GF-D8 (cell line): ENCODE measurements at places on chromosomes 7 and 10.

GRCh38 chr10:46998192-46998591 is 87.0 kb downstream of the PTPN20 start:
- no peak for DNase-seq

DNA sequence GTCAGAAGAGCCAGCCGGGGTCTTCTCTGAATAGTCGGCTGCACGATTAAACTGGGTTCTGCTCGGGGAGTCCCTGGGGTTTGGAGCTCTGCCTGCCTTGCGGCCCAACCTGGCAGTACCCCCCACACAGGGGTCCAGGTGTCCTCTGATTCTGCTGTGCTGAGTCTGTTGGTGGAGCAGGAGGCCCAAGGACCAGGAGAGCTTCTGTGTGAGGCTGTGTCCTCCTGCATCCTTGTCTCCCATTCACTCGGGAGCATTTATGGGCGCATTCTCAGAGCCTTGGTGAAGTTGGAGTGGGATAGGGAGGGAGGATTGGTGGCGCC is 14.2 kb downstream of the INPP5A start:
- DNase-seq = no peak

DNA sequence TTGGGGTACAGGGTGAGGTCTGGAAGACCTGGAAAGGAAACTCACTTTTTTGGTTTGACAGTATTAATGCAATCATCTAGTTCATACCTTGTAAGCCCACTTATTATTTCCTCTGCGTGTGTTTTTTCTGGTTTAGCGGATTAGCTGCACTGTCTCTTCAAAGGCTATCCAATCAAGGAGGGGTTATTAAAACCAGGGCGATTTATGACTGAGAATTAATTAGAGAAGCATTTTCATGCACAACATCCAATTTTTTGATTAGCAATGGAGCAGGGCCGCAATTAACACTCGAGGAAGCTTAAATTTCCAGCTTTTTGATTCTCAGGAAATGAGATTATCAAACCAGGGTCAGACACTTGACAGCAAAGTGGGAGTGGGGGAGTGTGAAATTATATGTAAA is 248.9 kb downstream of the EXOC4 start:
- DNase-seq = no peak

GRCh38 chr10:101284101-101284743 is 55.0 kb upstream of the LBX1 start:
- no peak for DNase-seq

GRCh38 chr10:132383101-132383500 is 13.9 kb upstream of the PWWP2B start:
- DNase-seq = no peak

- no peak for DNase-seq
These were observed 56.4 kb upstream of the CCDC71L start for GRCh38 chr7:106717254-106717954.

DNA sequence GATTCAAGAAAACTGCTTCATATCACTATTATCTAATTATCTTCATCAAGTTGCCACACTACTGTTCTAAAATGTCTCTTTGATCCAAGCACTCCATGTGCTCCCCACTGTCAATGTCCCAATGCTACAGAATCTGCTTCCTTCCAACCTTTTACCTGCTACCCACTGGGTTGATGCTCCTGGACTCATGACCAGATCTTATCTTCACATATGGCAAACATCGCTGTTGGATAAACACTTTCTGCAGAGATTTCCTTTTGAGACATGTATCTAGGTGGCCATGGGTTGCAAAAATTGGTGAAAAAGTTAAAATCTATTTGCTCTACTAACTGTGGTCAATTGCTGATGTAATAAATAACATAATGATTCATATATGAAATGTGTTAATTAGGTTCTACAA is 24.5 kb upstream of the SEMA3C start:
- no peak for DNase-seq

- DNase-seq = no peak
These were observed 1.5 kb downstream of the MKLN1 start for GRCh38 chr7:131329176-131329570.

DNA sequence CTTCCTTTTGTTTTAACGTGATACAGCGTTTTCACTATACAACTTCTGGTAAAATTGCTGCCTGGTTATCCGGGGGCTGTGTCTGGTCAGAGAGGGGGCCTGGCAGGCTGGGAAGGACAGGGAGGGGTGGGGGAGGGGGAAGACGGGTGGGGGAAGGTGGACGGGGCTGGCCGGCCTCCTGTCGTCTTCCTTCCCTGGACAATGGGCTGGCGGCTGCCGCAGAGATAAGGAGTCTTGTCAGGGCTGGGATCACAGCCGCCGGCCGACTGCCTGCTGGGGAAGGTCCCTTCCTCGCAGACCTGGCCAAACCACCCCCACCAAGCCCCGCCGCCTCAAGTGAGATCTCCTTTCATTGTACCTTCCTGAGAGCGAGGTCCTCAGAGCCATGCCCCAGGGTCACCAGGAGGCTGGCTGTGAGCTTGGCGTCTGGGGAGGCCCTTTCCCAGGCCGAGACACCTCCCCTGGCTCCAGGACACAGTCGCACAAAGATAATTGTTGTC is 151.2 kb upstream of the TNRC18 start:
- DNase-seq = no peak

GRCh38 chr7:78677391-78677790 is 776.1 kb downstream of the MAGI2 start:
- DNase-seq = no peak

- DNase-seq = no peak
These were observed 98.4 kb upstream of the FZD1 start for GRCh38 chr7:91165846-91166230.

GRCh38 chr7:139571190-139571589 is 47.7 kb downstream of the CLEC2L start:
- no peak for DNase-seq

GRCh38 chr7:47846138-47846836 is 102.0 kb downstream of the PKD1L1 start:
- DNase-seq = no peak

GRCh38 chr10:33876584-33877400 is 542.3 kb upstream of the NRP1 start:
- no peak for DNase-seq

DNA sequence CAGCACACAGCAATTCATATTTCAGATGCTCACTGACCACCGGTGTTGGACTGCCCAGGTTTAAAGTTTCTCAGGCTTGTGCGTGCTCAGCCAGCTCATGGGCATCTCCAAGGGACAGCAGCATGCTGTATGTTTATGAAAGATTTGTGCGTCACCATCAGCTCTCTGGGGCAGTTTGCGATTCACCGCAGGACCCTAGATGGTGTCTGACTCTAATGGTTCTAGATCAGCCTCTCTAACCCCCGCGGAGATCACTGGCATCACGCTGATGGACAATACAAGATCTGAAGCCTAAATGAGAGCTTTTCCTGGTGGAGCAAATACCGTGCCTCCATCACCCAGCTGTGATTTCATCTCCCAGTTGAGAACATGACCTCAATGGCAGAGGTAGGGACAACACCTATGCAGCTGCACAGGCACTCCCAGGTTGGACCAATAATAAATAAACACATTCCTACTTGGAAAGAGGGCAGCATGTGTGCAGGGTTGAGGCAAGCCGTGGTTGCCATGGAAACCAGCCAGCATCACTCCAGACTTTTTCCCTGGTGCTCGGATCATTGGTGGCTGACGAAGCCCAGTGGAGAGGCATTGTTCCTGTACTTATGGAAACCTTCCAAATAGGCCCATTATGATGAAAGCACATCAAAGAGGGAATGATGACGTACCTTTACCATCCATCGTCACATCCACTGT is 253.6 kb downstream of the KCNMA1 start:
- DNase-seq = no peak

DNA sequence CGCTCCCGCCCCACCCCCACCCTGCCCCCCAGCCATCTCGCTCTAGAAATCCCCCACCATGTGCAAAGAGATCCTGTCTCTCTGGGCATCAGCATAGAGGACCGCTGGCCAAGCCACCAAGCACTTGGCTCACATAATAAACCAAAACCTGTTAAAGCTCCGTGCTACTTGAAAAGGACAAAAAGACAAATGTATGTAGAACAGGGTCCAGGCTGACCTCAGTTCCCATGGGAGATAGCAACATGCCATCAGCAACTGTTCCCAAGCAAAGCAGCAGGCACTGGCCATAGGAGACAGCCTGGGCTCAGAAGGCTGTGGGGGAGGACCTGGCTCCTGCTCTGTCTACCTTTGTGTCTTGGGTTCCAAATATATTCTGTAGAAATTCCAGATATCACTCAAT is 38.4 kb upstream of the GDF10 start:
- DNase-seq = no peak

- no peak for DNase-seq
These were observed 14.0 kb upstream of the ARPC1A start for GRCh38 chr7:99311702-99312101.
